ENCODE measurements at places on chromosomes 3 and 15.
A peak's percentile ranks its signal among the peaks of the same experiment; 100 is the strongest.

DNA sequence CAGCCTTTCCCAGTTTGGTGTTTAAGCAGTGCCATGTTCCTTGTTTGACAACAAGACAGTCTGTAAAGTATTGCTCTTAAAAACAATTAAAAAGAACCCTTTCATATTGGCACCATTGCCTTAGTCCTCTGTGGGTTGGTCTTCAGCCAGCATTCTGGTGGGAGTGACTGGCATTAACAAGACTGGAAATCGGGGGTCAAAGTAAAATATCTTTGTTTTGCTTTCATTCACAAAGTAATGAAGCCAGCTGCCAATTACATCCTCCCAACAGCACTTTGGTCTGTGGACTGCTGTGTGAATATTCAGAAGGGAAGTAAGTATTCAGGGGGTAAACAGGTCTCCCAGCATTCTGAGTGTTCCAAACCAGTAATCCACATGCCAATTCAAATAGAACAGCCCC lies 8.3 kb upstream of the VILL start:
- DNase-seq = no peak
- H3K4me1 ChIP-seq = no peaks in the 10 kb centered on the region
- H3K4me3 ChIP-seq = no peak overlapping the region
- H3K27ac ChIP-seq = no peak overlapping the region

GRCh38 chr15:79519628-79520027 lies 87.5 kb downstream of the MINAR1 start:
- H3K27ac ChIP-seq = no peak overlapping the region
- no peaks in the 10 kb centered on the region for H3K4me1 ChIP-seq
- no peak overlapping the region for H3K4me3 ChIP-seq

- H3K27me3 ChIP-seq = peaks cover 6% of the 10 kb centered on the region
- no peak for DNase-seq
- peaks cover 41% of the 10 kb centered on the region for H3K4me1 ChIP-seq
- no peak overlapping the region for H3K4me3 ChIP-seq
- peak overlapping the region; percentile 57 for H3K27ac ChIP-seq
Observed at GRCh38 chr15:79981831-79982455, 10.9 kb upstream of the BCL2A1 start.

GRCh38 chr3:69825446-69825845 lies 86.2 kb downstream of the MITF start:
- H3K4me1 ChIP-seq = no peaks in the 10 kb centered on the region
- no peak overlapping the region for H3K4me3 ChIP-seq
- H3K27ac ChIP-seq = no peak overlapping the region
- no peak for DNase-seq
- H3K27me3 ChIP-seq = no peaks in the 10 kb centered on the region

GRCh38 chr15:59157840-59158700 lies 48.6 kb upstream of the LDHAL6B start:
- peaks cover 18% of the 10 kb centered on the region for H3K36me3 ChIP-seq
- H3K4me3 ChIP-seq = no peak overlapping the region

DNA sequence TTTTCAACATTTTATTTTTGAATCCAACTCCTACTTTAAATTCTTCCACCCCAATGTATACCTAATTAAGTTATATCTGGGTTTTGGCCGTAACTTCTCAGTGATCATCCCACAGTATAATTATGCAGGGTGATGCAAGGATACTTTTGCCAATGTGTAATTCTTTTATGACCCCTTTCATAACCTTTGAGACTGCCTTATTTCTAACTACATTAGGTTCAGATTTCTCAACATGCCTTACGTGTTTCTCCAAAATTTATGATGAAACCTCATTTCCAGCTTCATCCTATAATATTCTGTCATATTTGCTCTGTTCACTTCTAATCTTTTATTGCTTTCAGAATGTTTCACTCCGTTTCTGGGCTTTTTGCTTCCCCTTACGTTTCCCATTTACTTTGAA lies 1229.6 kb upstream of the ALCAM start:
- H3K4me3 ChIP-seq = no peak overlapping the region
- H3K36me3 ChIP-seq = no peaks in the 10 kb centered on the region

DNA sequence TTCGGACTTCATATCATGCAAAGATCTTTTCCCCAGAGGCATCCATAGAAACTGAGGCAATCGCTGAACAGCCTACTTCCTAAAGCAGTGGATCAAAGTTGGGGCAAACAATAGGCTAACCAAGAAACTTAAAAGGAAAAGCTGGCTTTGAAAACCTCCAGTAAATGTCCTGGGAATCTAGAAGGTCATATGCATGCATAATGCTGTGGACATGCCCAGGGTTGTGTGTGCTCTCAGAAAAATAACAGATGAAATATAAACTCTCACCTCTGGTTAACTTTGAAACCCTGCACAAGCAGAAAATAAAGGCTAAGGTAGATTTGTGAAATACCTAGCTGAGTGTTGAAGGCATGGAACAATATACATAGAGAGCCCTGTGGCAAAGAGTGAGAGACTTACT lies 96.3 kb downstream of the MYO9A start:
- no peak overlapping the region for H3K4me3 ChIP-seq
- peaks cover 27% of the 10 kb centered on the region for H3K36me3 ChIP-seq
- H3K27me3 ChIP-seq = no peaks in the 10 kb centered on the region
- no peak for DNase-seq
- H3K4me1 ChIP-seq = no peaks in the 10 kb centered on the region
- no peak overlapping the region for H3K27ac ChIP-seq

DNA sequence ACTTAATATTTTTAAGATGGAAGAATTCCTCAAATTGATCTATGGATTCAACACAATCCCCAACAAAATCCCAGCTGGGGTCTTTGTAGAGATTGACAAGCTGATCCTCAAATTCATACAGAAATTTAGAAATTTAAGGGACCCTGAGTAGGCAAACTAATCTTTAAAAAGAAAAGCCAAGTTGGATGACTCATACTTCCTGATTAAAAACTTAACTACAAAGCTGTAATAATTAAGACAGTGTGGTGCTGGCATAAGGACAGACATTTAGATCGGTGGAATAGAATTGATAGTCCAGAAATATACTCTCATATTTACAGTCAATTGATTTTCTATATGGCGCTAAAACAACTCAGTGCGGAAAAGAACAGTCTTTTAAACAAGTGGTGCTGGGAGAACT lies 11.6 kb downstream of the FAM162A start:
- no peak for DNase-seq
- H3K27me3 ChIP-seq = no peaks in the 10 kb centered on the region
- H3K4me1 ChIP-seq = peaks cover 3% of the 10 kb centered on the region
- H3K36me3 ChIP-seq = peaks cover 2% of the 10 kb centered on the region

- no peak overlapping the region for H3K4me3 ChIP-seq
- DNase-seq = no peak
- no peaks in the 10 kb centered on the region for H3K27me3 ChIP-seq
- no peak overlapping the region for H3K27ac ChIP-seq
- peaks cover 30% of the 10 kb centered on the region for H3K36me3 ChIP-seq
- H3K4me1 ChIP-seq = peaks cover 9% of the 10 kb centered on the region
Observed at GRCh38 chr3:47496892-47497291, 16.6 kb downstream of the ELP6 start.

DNA sequence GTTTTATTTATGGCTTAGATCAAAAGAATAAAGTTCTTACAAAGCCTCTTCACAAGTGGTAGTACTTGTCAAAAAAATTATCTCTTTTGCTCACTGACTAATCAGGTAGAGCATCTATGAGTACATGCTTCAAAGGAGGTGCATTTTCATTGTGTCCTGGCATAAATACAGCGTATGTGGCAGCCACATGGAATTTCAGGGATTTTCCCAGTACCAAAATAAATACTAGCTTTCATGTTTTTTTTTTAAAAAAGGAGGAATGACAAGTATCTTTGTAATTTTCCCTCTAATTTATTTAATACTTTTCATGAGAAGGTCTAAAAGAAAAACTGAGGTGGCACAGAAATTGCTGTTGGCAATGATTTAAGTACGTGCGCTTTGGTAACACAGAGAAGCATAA lies 597.8 kb upstream of the ALCAM start:
- H3K4me1 ChIP-seq = no peaks in the 10 kb centered on the region
- H3K36me3 ChIP-seq = no peaks in the 10 kb centered on the region
- no peak for DNase-seq
- H3K27ac ChIP-seq = no peak overlapping the region
- H3K27me3 ChIP-seq = no peaks in the 10 kb centered on the region
- no peak overlapping the region for H3K4me3 ChIP-seq

GRCh38 chr3:53142986-53143385 lies 12.8 kb upstream of the RFT1 start:
- no peaks in the 10 kb centered on the region for H3K36me3 ChIP-seq
- no peak for DNase-seq
- peaks cover 8% of the 10 kb centered on the region for H3K4me1 ChIP-seq
- no peaks in the 10 kb centered on the region for H3K27me3 ChIP-seq

DNA sequence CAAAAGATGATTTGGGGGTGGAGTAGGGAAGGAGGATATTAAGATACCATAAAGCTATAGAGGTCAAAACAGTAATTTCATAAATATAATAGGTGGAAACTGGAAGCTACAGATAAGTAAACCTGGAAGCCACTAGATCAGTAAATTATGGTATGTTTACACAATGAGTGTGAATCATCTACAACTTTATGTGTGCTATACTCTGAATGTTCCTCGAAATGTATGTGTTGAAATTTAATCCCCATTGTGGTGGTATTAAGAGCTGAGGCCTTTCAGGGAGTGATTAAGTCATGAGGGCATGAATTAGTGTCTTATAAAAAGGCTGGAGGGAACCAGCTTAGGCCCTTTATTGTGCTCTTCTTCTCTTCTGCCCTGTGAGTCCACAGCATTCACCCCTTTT lies 25.2 kb downstream of the EOMES start:
- H3K27ac ChIP-seq = no peak overlapping the region
- H3K4me1 ChIP-seq = peaks cover 7% of the 10 kb centered on the region
- H3K4me3 ChIP-seq = no peak overlapping the region
- H3K27me3 ChIP-seq = no peaks in the 10 kb centered on the region
- no peak for DNase-seq

- H3K27me3 ChIP-seq = peaks cover 21% of the 10 kb centered on the region
- H3K4me3 ChIP-seq = peak overlapping the region; percentile 21
- no peak for DNase-seq
- peaks cover 5% of the 10 kb centered on the region for H3K4me1 ChIP-seq
- no peaks in the 10 kb centered on the region for H3K36me3 ChIP-seq
Observed at GRCh38 chr15:43293432-43293831, 26.7 kb upstream of the TGM5 start.

GRCh38 chr3:11718637-11719405 lies 75.1 kb upstream of the VGLL4 start:
- H3K4me3 ChIP-seq = peak overlapping the region; percentile 97
- H3K27me3 ChIP-seq = no peaks in the 10 kb centered on the region
- peaks cover 9% of the 10 kb centered on the region for H3K4me1 ChIP-seq
- H3K27ac ChIP-seq = peak overlapping the region; percentile 93

GRCh38 chr15:38144921-38145320 lies 107.7 kb upstream of the SPRED1 start:
- peaks cover 8% of the 10 kb centered on the region for H3K4me1 ChIP-seq
- H3K36me3 ChIP-seq = peaks cover 2% of the 10 kb centered on the region
- peaks cover 4% of the 10 kb centered on the region for H3K27me3 ChIP-seq
- no peak overlapping the region for H3K27ac ChIP-seq
- DNase-seq = no peak

GRCh38 chr3:127639173-127640041 lies 10.4 kb downstream of the PODXL2 start:
- H3K27me3 ChIP-seq = peaks cover 3% of the 10 kb centered on the region
- no peak for DNase-seq
- no peak overlapping the region for H3K4me3 ChIP-seq
- peaks cover 3% of the 10 kb centered on the region for H3K4me1 ChIP-seq

DNA sequence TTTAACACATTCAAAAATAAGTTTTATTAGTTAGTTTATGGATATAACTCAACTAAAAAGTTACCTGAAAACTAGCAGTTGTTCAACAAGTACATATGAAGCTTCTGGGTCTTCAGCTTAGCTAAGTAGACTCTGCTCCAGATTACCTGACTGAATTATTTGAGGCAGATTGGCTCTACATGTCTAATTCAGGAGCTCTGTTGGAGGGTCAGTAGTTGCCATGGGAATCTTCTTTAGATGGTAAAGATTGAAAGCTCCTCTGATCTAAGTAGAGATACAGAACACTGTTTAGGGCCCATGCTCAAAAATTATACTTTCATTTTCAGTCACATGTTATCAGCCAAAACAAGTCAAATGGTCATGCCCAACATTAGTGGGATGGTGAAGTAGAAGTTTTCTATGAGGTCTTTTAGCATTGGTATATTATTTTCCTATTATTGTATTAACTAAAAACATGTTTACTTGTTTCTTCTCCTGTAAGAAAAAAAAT lies 1476.9 kb downstream of the OTOL1 start:
- no peak overlapping the region for H3K4me3 ChIP-seq
- H3K4me1 ChIP-seq = no peaks in the 10 kb centered on the region
- H3K27me3 ChIP-seq = no peaks in the 10 kb centered on the region

DNA sequence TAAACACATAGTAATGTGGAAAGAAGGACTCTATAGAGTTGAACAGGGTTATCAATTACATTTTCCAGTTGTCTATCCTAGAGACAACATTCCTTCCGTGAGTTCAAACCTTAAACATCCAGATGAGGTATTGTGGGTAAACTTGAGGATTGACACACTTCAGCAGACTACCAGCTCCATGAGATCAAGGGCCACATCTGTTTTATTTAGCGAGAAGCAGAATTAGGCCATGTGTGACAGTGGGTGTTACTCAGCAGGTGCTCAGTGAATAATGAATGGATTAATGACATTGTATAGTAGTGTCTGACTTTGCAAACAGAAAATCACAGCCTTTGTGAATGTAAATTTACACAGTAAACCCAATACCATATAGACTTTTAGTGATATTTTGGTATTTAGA lies 941.1 kb upstream of the CFAP20DC start:
- H3K27ac ChIP-seq = no peak overlapping the region
- DNase-seq = no peak
- no peak overlapping the region for H3K4me3 ChIP-seq
- peaks cover under 1% of the 10 kb centered on the region for H3K4me1 ChIP-seq

DNA sequence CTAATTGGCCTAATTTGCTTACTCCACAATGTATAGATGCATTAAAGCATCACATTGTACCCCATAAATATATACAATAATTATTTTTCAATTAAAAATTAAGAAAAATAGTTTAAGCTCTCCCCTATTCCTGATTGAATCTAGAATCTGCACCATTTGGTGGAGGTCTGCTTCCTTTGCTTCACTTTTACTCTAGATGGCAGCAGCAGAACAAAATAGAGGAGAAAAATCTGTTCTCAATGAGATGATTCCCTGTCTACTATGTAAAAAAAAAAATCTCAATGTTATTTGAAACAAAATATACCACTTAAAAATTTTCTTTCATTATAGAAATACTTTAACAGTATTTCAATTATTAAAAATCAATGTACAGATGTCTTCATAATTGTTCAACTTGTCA lies 109.6 kb upstream of the FXR1 start:
- no peaks in the 10 kb centered on the region for H3K4me1 ChIP-seq
- peaks cover 4% of the 10 kb centered on the region for H3K27me3 ChIP-seq
- H3K36me3 ChIP-seq = no peaks in the 10 kb centered on the region

- no peak overlapping the region for H3K4me3 ChIP-seq
- H3K4me1 ChIP-seq = peaks cover 4% of the 10 kb centered on the region
- peaks cover 2% of the 10 kb centered on the region for H3K36me3 ChIP-seq
- peaks cover 6% of the 10 kb centered on the region for H3K27me3 ChIP-seq
- no peak for DNase-seq
Observed at GRCh38 chr3:129954514-129954913, 20.0 kb upstream of the TRH start.

- no peaks in the 10 kb centered on the region for H3K27me3 ChIP-seq
- no peaks in the 10 kb centered on the region for H3K36me3 ChIP-seq
- H3K4me3 ChIP-seq = no peak overlapping the region
- H3K27ac ChIP-seq = no peak overlapping the region
Observed at GRCh38 chr3:158792709-158793108, 9.1 kb upstream of the MFSD1 start.

- no peak overlapping the region for H3K27ac ChIP-seq
- no peaks in the 10 kb centered on the region for H3K27me3 ChIP-seq
- H3K4me1 ChIP-seq = no peaks in the 10 kb centered on the region
- no peak for DNase-seq
- H3K4me3 ChIP-seq = no peak overlapping the region
Observed at GRCh38 chr3:123100193-123100776, 33.5 kb downstream of the PDIA5 start.
